ENCODE measurements at places on chromosomes 5 and 9.

- DNase-seq, result no peak
These were observed 6.8 kb downstream of the SPINK5 start for GRCh38 chr5:148070621-148071020.

- DNase-seq, result no peak
These were observed 33.7 kb downstream of the CAMK2A start for GRCh38 chr5:150255659-150256409.

DNA sequence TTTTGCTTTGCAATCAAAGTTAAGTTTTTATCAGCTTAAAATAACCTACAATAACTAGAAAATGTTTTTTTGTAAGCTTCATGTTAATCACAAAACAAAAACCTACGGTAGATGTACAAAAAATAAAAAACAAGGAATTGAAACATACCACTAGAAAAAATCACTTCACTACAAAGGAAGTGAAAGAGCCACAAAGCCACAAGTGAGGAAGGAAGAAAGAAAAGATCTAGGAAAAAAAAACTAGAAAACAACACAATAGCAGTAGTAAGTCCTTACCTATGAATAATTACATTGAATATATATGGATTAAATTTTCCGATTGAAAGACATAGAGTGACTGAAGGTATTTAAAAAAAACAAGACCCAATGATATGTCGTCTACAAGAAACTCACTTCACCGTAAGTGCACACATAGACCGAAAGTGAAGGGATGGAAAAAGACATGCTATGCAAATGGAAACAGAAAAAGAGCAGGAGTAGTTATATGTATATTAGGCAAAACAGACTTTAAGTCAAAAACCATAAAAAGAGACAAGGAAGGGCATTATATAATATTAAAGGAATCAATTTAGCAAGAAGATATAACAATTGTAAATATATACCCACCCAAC is 13.4 kb upstream of the ZDHHC21 start:
- no peak for DNase-seq

DNA sequence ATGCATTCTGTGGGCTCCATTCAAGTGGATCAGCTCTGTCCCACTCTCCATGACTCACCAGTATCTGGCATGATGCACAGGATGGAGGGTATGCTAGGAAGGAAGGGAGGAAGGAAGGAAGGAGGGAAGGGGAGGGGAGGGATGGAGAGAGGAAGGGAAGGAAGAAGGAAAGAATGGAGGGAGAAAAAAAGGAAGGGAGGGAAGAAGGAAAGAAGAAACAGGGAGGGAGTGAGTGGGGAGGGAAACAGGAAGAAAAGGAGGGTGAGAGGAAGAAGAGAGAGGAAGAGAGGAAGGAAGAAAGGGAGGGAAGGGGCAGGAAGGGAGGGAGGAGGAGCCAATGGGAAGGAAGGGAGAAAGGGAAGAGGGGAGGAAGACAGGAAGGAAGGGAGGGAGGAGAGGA is 5.3 kb upstream of the BARHL1 start:
- no peak for DNase-seq

GRCh38 chr5:124740991-124741583 is 5.4 kb downstream of the ZNF608 start:
- DNase-seq, result no peak

GRCh38 chr9:135820661-135821060 is 86.7 kb downstream of the CAMSAP1 start:
- DNase-seq, result no peak

DNA sequence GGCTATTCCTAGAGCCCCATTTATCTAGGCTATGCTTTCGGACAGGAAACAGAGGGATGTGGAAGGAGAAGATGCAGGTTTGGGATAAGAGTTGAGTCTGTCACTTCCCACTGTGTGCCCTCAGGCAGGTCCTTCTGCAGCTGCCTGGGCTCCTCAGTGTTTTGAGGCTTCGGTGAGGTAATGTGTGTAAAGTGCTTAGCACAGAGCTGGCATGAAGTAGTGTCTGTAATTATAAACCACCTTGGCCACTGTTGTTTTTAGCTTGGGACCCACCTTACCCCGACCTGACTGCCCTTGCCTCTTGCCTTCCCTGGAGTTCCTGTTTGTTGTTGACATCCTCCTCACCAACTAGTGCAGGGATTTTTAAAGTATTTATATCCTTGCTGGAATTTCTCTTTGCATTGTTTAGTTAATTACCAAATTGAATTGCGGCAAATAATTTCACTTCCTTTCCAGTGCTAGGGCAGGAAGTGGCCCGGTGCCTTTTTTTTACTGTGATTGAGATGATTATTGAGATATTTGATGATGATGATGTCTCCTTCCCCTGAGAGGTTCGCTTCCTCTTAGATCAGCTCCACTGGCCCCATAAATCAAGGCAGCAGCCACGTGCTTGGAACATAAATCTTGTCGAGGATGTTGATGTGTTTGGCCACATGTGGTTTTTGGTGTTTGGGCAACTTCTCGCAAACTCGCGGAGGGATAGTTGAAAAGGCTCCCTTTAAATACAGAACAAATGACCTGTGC is 38.3 kb upstream of the DAB2IP start:
- no peak for DNase-seq

DNA sequence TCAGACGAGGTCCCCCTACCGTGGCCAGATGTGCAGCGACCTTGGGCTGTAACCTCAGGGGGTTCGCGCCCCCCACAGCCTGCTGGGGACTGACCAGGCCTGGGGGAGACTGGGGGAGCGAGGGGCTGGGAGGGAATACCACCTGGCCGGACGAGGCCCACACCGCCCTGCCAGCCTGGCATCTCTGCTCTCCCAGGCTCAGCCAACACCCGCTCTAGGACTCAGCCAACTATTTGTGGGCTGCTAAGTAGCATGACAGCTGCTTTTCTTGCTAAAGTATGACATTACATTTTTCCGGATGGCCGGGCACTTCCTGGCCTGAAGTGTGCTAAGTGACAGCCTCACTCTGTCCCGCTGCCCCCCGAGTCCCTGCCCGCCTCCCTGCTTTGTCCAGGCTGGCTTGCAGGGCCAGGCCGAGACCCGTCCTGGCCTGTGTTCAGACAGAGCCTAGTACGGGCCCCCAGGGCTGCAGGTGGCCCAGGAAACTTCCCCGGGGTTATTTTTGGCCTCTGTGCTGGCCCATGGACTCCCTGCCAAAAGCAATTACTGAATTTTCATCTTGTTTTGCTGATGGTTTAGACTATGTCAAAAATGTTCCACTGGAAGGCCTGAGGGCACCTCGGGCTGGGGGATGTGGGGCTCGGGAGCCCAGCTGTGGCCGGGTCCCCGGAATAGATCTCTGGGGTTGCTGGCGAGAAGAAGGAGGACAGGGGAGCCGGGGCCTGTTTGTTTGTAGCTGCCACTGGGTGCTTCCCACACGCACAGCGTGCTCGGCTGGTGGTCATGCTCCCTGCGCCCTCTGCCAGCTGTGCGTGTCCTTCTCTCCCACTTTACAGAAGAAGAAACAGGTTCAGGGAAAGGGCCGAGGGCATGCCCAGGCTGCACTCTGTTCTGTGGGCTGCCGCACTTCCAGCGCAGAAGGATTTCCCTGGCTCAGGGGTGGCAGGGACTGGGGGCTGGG is 13.4 kb upstream of the SLC2A6 start:
- DNase-seq, result no peak

- no peak for DNase-seq
These were observed 247.6 kb downstream of the TMEM232 start for GRCh38 chr5:110478895-110479294.

DNA sequence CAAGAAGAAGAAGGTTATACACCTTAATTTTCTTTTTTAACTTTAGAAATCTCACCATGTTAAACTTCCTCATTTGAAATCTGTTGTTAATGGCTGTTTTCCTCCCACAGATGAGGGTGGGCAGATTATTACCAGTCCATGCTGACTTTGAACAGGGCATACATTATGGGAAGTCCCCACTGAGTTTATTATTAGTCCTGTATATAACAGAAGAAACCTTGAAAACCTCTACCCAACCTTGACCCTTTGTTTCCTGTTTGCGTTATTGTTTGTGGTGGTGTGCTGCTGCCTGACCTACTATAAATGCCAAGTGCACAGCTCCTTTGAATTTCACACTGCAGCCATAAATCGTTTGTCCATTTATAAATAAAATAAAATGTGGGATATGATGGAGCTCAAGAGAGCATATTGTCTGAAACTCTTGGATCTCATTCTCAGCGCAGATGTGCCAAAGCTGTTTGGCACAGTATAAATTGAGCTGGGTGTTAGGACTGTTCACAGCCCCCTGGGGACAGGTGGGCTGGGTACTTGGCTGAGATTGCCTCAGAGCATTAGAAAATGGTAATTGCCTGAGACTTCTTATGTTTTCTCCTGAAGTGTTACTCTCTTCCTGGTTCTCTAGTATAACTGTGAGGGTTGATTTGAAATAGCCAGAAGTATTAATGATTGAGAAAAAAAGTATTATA is 139.6 kb downstream of the SPATA31D1 start:
- DNase-seq, result no peak

- DNase-seq, result no peak
These were observed 140.6 kb upstream of the STC2 start for GRCh38 chr5:173468821-173469251.

GRCh38 chr9:71626395-71626794 is 141.9 kb downstream of the CEMIP2 start:
- no peak for DNase-seq

DNA sequence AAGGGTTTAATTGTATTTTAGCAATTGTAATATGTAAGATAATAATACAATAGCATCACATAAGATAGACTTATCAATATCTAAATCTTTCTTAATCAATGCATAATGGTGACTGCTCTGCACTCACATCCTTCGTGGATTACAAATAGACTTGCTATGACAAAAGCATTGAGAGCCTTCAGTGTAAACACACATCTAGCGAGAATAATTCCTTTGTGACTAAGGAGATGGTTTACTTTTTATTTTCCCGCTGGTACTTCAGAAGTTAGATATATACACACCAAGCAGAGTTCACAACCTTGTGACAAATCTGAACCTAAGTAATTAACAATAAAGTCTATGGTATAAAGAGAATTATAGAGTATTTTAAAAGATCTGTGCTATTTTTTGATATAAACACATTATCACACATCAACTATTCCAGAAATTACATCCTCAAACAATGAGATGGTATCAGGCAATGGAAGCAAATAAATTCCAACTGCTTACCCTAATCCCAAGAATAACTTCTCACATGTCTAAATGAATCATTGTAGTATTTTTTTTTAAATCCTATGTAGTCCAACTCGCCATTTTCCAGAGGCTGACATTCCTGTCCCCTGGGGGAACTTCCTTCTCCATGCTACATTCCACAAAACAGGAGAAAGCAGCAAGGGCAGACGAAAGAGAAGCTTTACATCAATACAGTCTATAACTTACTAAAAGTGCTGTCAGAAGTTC is 51.2 kb downstream of the MAPKAP1 start:
- DNase-seq, result no peak

DNA sequence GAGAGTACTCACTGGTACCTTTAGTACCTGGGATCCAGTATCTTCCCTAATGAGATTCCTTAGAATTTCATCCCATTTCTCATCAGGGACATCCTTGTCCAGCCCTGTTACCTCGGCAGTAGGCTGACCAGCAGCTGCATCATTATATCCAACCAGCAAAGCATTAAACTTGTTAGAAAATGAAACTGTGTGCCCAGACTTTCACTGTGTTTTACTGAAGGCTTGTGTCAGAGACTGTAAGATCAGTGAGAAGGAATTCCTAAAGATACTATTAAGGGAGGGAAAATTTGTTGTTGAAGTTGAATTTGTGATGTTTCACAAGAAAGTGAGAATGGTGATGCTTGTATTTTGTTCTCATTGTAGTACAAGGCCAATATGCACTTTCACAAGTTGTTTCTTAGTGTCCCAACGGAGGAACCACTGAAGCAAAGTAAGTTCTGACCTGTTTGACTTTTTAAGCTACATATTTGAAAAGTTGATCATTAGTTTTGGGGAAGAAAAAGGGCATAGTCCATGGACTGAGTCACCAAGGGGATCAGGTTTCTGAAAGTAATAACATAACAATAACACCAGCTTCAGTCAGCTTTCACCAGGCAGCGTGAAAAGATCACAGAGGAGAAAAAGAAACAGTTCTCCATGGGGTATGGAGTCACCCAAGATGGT is 48.8 kb downstream of the GRAMD2B start:
- no peak for DNase-seq

GRCh38 chr9:3200331-3200774 is 325.4 kb downstream of the RFX3 start:
- DNase-seq, result no peak
